Tibial nerve (tissue), 4 donors: ENCODE measurements at places on chromosomes 13 and 19. TPM values are rescaled to one million over a fixed set of nuclear protein-coding genes. Genes with fewer than 3 reads are reported as not detected.

DNA sequence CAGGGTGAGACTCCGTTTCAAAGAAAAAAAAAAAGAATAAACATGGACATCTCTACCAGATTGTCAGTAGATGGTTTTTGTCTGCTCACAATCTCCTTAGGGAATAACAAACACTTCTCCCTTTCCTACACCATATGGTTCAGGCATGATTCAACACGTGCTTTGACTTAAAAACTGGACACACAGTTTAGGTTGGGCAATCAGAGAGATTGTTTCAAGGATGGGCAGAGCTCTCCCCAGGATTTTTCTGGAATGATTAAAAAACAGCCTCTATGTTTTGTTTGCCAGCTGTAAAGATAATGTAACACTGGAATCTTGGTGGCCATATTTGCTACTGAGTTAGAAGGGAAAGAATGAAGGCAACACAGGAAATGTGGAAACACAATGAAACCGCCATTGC, 150.1 kb upstream of the TSC22D1 start:
- no peak for DNase-seq
- no peak overlapping the region for H3K4me3 ChIP-seq
- no peak overlapping the region for H3K27ac ChIP-seq
- no peaks in the 10 kb centered on the region for H3K4me1 ChIP-seq
- H3K27me3 ChIP-seq = no peaks in the 10 kb centered on the region

DNA sequence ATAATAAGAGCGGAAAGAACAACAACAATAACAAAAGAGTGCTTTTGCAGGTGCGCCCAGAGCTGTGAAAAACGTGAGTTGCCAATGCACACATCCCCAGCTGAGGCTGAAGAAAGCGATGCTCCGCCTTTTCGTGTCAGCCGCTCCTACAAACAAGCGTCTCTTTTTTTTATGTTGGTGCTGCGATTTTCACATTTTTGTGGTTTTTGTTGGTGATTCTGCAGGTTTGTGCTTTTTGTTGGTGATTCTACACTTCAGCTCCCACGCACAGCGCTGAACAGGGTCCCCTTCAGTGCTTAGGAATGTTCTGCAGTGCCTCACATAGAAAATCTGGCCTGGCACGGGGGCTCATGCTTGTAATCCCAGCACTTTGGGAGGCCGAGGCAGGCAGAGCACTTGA, 7.3 kb upstream of the SBK3 start:
- no peaks in the 10 kb centered on the region for H3K4me1 ChIP-seq
- no peaks in the 10 kb centered on the region for H3K36me3 ChIP-seq
- H3K4me3 ChIP-seq = no peak overlapping the region
- peak overlapping the region; percentile 8 for H3K27ac ChIP-seq

DNA sequence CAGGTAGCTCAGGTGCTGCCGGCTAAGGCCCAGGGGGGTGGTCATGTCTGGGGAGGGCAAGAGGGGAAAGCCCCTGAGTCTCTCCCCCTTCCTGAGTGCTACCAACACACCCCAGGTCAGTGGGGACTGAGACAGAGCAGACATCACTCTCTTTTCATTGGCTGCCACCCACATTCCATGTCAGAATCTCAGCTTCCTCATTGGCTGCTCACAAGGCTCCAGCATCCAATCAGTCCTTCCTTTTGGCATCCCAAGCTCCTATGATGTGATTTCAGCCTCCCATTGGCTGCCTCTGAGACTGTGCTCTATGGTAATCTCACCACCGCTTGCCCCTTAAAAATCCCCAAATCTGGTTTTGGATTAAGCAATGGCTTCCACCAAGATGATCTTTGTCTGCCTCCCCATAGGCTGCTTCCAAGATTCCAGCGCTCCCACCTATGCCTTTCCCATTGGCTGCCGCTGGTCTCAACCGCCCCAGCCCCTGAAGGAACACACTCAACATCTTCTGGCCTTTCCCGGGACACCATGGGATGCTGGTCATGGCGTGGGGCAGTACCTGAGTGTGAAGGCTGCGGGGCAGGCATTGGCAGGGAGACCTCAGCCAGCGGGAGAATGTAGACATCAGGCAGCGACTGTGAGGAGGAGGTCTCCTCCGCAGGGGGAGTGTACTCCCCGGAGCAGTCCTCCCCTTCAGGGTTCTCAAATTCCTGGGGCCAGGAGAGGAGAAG, 2.0 kb downstream of the LMTK3 start:
- H3K36me3 ChIP-seq = no peaks in the 10 kb centered on the region
- DNase-seq = no peak
- H3K4me1 ChIP-seq = no peaks in the 10 kb centered on the region
- no peaks in the 10 kb centered on the region for H3K27me3 ChIP-seq
- H3K4me3 ChIP-seq = no peak overlapping the region

GRCh38 chr19:38079926-38080380, 144.1 kb downstream of the DPF1 start:
- H3K27me3 ChIP-seq = no peaks in the 10 kb centered on the region
- H3K36me3 ChIP-seq = no peaks in the 10 kb centered on the region
- no peaks in the 10 kb centered on the region for H3K4me1 ChIP-seq
- H3K4me3 ChIP-seq = no peak overlapping the region

The PEG3 gene
- 9.6 TPM for total RNA-seq

- DNase-seq = no peak
- no peaks in the 10 kb centered on the region for H3K36me3 ChIP-seq
- H3K4me1 ChIP-seq = no peaks in the 10 kb centered on the region
- no peak overlapping the region for H3K27ac ChIP-seq
- H3K27me3 ChIP-seq = no peaks in the 10 kb centered on the region
Observed at GRCh38 chr19:38152461-38153379, 71.3 kb downstream of the DPF1 start.
